ENCODE measurements at places on chromosomes 12 and 14. TPM values are rescaled to one million over a fixed set of nuclear protein-coding genes. Genes with fewer than 3 reads are reported as not detected.

DNA sequence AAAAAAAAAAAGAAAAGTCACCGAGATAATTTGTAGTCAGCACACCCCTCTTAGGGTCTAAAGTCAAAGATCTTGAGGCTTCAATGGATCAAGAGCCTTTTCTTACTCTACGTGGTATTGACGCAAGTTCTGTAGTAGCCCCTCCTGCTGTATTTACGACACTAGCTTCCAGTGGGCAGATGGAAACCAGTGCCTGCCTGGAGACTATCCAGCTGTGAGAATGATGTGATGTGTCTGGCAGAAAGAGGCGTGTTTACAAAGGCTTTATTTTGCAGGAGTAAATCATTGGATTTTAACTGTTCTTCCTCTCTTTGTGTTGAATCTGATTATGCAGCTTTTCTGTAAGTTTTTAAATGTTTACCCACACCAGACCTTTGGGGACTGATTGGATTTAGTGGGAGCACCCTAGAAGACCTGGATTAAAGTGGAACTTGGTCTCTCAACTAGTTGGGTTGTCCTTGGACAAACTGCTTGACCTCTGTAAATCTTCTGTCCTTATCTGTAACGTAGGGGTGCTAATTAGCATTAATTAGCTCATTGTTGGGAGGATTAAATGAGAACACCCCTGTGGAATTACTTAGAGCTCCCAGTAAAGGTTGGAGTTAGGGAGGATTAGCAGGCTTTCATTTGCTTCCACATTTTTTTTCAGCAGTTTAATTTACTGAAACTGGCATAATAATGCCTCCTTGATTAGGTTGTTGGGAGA is 72.4 kb downstream of the RASSF3 start:
- no peak for DNase-seq

DNA sequence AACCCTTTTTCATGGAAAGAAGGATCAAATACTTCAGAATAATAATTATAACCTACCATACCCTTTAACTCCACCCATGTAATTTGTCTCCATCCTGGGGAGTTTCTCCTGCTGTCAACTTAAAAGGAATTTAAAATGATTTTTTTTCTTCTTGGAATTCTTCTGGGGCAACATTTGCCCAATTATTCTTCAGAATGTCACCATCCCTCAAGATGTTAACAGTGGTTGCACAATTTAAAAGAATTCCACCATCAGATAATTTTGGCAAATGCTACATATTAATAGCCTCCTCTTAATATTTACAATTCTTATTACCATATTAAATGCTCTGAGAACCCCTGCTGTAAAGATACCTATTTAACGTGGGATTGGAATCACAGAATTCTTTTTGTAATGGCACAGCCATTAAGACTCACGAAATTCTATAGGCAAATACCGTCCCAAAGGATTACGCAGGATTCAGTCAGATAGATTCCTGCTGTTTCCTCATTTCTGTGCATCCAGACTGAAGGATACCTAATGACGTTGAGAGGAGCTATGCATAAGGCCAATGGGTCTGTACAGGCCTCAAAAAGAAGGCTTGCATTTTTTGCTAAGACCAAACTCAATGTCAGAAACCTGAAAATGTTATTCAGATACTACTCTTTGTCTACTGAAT is 177.5 kb downstream of the DAD1 start:
- no peak for DNase-seq

DNA sequence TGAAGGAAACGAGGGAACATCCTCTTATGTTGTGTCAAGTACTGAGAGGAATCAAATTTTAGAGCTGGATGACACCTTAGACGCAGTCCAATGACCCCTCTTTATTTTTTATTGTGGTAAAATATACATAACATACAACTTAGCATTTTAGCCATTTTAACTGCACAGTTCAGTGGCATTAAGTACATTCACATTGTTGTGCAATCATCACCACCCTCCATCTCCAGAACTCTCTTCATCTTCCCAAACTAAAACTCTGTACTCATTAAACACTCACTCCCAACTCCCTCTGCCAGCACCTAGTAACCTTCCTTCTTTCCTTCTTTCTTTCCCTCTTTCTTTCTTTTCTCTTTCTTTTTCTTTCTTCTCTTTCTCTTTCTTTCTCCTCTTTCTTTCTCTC is 97.2 kb upstream of the SLC24A4 start:
- no peak for DNase-seq

GRCh38 chr14:92392711-92393110 is 69.7 kb downstream of the SLC24A4 start:
- DNase-seq, result no peak

- DNase-seq, result peak; percentile 52
Measured at GRCh38 chr14:103188810-103189480, 65.7 kb downstream of the TNFAIP2 start.

GRCh38 chr12:132375747-132376463 is 46.5 kb upstream of the GALNT9 start:
- no peak for DNase-seq

DNA sequence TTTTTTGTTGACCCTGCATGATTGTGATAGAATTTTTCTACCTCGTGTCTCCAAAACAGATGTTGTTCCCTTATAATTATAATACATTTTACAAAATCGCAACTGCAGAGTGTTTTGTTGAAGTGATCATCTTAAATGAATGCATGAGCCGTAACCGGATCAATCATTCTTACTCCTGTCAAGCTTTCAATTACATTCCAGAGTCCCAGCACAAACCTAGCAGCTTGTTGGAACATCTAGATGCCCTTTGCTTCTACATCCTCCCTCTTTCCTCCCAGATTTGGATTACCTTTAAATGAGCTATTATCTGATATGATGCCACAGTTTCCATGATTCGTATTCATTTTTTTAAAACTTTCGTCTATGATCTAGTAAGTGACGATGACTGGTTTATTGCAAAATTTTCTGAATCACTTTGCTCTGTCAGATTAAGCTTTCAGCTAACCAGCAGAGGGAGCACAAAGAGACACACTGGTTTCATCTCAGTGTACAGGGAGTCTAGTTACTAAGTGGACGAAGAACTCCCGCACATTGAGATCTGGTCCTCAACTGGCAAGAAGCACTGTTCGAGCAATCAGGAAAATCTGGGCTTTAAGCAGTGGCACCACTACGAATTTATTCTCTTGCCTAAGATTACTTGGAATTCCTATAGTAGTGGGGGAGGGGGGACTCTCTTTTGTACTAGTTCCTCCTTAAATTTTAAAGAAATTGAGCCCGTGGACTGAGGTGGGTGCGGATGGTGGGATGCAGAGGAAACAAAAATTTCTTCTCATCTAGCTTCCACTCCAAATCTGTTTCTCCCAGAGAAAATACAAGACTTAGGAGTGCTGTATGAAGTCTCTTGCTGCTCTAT is 40.9 kb downstream of the TSHR start:
- DNase-seq, result peak; percentile 31

DNA sequence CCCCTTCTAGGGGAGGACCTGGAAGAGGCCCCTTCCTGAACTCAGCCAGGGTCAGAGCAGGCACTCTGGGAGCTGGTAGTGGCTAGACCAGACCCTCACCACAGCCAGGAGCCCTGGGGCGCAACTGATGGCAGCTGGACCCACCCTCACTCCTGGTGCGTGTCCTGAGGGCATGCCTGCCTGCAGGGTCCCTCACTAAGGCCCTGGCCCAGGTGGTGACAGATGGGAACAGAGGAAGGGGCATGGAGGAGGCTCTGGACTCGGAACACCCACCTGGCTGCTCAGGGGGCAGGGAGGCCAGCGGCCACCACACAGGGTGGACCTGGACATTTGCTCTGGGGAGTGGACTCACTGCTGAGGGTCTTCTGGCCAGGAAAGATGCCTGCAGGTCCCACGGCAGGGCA is 342.2 kb upstream of the SFSWAP start:
- no peak for DNase-seq

- peak; percentile 4 for DNase-seq
Measured at GRCh38 chr14:59631237-59631636, 54.6 kb upstream of the CCDC175 start.

DNA sequence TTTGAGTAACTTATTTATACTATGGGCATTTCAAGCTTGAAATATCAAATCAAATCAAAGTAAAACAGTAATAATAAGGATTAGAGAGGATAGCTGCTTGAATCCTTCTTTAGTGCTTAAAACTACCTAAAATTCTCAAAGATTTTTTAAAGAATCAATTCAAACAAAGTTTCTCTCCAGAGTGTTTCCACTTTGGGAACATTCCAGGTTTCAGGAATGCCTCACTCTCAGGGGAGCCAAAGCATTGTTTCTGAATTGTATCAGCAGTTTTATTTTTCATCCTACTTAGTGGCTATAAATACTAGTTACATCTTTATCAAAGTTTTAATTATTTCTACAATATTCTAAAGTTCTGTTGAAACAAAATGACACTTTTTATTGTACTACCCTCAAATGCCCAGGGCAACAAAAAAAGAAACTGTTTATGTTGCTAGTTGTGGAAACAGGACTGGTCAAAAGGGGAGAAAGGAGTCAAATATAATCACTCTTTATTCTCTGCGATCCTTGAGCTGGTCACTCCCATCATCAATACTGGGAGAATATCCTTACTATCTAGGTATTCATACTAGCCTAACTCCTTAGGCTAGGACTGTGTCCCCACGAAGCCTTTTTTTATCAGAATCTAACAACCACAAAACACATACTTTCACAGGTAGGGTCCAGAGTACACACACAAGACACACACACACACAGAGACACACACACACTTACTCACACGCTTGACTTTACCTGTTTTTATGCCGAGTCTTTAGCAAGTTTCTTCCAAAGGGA is 598 bp downstream of the RASSF9 start:
- DNase-seq, result no peak

DNA sequence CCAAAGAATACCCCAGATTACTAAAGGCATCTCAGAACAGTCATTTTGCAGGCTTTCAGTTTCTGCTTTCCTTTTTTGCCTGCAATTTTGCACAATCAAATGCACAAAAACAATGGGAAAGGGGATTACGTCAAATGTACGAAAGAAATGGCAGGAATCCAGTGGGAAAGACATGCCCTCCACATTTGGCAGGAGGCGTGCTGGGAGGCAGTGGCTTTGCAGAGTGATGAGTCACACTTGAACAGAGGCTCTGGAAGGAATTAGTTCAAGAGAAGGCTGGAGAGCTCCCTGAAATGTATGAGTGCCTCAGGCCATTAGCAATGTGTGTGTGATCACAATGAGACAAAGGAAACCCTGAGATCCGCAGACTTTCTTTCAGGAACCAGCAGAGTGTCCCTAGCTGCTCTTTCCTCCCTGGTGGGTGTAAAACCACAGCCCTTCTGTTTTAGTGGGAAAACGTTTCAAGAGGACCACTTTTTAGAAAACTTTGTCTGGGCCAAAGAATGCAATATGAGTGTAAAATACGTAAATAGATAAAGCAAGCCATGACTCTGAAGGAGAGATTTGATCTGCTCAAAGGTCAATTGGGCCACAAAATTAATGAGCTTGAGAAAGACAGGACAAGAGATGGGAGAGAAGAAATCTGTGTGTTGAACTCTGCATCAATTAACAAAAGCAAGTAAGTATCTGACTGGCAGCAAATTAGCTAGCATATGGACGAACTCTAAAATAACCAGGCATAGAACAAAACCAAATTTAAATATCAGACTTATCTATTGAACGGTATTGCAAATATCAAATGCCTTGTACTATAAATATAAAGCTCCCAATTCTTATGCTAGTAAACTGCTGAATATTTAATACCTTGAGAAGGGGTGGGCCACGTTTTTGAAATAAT is 155.4 kb upstream of the PDE3A start:
- peak; percentile 63 for DNase-seq

GRCh38 chr14:90402016-90402415 is 5.2 kb downstream of the CALM1 start:
- no peak for DNase-seq

DNA sequence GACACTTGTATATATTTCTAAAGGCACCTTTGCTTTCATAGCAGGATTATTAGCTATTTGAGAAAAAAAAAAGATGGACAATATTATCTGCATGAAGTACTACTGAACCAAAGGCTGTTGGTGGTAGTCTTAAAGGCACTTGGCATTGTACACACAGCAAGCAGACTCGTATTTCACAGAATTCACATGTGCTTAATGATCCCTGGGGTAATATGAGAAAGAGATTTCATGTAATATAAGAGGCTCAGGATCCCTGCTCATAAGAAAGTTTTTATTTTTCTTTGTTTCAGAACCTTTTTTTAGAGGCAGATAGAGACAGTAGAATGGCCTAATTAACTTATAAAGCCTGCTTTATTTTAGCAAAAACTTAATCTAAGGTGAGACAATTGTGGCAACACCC is 59.5 kb downstream of the SYNE2 start:
- no peak for DNase-seq

Gene ENDOU
- 0.42 TPM for total RNA-seq

Gene LRRC43
- total RNA-seq, result not detected

Gene PDZRN4
- total RNA-seq, result not detected

Gene KRT74
- total RNA-seq, result not detected

Gene CELA1
- not detected for total RNA-seq

Gene EIF4B
- 272 TPM for total RNA-seq

Gene GLIPR1L2
- 0.76 TPM for total RNA-seq
